Suppressor macrophage treated with lipopolysaccharide for 1 hour (primary cell): ENCODE measurements at places on chromosomes 11 and 22.

GRCh38 chr22:28933321-28933720, 49.9 kb downstream of the ZNRF3 start:
- DNase-seq, result no peak

- DNase-seq, result peak; percentile 34
These were observed 3.8 kb upstream of the CBLIF start for GRCh38 chr11:59849129-59849528.

DNA sequence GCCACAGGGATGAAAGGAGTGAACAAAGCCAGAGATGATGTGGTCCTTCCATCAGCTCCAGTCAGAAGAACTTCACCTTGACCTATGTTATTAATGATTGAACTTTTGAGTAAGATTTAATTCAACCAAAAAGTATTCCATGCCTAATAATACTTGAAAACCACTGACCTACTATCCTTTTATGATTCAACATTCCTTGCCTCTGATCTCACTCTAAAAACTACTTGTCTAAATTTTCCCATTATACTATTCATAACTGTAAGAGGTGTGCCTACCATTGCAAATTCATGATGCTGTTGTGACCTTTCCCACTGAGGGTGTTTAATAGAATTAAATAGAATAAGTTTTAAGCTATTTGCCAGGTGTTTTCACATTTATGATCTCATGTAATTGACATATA, 164.7 kb upstream of the GUCY1A2 start:
- no peak for DNase-seq

DNA sequence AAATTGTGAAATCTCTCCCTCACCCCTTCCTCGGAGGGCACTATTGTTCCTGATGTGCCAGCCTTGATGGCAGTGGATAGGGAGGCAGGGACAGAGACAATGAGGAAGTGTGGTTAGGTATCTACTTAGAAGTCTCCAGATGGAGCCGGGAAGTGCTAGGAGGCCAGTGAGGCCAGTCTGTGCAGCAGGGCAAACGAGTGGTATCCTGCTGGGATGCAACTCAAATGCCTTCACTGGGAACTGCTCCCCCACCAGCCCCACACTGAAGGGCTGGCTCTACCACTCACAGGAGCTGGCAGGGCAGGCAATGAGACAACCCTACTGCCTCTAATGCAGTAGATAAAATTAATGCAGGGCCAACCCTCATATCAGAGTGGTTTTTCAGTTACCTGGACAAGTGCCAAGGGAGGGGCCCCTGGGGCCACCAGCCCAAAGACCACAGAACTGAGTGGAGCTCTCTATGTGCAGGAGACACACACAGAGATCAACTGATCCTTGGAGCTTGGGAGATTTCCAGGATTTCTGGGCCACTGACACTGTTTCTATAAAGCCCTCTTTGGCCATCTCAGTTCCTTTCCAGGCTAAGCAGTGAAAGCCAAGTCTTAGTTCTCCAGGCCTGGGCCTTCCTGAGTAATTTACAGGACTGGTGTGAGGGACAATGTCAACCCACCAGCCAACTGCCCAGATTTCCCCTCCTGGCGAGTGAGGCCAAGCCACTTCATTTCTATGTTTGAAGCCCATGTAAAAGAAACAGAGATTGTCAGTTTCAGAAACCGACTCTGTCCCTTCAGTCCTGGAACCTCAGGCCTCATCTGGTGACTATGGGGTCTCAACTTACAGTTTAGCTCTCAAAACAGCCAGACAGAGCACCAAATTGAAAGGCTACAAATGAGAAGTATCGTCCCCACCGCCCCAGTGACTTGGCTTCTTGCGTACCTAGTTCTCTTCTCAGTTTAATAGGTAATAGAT, 4.1 kb downstream of the MIF start:
- DNase-seq, result no peak

GRCh38 chr11:9077164-9077563, 14.2 kb downstream of the SCUBE2 start:
- DNase-seq, result no peak
